ENCODE measurements at places on chromosomes 12 and 14.

DNA sequence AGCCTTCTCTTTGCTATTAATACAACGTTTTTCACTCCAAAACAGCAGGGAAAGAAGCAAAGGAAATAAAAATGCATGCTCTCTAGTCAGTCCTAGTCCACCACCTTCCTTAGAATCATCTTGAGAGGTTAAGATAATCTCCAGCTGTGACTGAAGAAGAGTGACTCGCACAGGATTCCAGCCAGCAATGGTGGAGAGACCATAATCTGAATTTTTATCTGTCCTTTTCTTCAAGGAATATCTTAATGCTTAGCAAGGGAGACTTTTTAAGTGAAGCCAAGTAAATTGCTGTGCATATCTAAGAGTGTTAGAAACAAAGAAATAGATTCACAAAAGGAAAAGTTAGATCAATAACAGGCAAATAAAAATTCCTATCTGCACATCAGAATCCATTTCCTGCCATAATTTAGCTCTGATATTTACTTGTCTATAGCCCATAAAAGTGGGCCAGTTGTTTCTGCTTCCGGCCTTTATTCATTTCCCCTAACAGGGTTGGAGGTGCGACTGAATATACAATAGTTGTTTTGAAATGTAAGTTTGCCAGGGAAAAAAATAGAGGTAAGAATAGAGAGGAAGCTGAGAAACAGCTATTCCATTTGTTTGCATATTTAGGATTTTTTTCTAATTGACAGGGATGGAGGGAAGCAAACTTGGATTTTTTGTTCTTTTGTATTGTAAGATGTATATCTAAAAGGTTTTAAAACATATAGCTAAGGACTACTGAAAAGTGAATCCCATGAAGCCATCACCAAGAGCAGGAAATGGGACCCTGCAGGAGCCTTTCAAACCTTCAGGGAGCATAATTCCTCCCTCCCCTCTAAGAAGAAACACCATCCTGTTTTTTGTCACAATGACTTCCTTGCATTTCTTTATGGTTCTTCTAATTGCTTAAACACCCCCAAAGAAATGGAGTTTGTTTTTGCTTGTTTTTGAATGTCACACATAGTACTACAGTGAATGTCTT lies 154.0 kb downstream of the ITPR2 start:
- no peak for DNase-seq

DNA sequence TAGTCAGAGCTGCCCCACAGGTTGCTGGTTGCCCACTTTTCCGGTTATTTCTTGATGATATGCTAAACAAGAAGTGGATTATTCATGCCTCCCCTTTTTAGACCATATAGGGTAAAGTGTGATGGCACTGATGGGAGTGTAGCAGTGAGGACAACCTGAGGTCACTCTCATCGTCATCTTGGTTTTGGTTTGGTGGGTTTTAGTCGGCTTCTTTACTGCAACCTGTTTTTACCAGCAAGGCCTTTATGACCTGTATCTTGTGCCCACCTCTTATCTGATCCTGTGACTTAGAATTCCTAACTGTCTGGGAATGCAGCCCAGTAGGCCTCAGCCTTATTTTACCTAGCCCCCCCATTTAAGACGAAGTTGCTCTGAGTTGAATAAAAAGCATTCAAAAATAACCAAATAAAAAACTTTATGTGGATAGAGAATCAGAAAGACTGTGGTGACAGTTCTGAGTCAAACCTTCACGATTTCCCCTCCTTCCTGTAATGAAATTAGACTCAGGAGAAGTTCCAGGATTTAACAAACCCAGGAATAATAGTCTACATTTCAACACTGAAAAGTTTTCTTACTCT lies 144.2 kb downstream of the PAWR start:
- DNase-seq = no peak

DNA sequence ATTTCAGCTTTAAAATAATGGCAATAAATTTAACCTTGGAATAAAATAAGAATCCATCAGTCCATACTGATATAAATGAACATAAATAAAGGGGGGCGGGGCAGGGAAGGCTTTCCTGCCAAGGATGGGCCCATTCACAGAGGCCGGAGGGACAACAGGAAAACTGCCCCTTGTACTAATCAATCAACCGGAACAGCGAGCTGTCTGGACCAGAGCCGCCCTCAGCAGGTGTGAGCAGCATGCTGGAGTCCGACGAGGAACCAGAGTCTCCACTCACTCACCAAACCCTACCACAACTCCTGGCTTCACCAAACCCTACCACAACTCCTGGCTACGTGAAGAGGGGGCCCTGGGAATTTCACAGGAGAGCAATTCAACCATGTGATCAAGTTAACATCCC lies 51.3 kb downstream of the RIMBP2 start:
- DNase-seq = no peak

- no peak for DNase-seq
Observed at GRCh38 chr12:2250797-2251196, 198.0 kb downstream of the CACNA1C start.

- no peak for DNase-seq
Observed at GRCh38 chr14:61577506-61577931, 117.8 kb upstream of the HIF1A start.

DNA sequence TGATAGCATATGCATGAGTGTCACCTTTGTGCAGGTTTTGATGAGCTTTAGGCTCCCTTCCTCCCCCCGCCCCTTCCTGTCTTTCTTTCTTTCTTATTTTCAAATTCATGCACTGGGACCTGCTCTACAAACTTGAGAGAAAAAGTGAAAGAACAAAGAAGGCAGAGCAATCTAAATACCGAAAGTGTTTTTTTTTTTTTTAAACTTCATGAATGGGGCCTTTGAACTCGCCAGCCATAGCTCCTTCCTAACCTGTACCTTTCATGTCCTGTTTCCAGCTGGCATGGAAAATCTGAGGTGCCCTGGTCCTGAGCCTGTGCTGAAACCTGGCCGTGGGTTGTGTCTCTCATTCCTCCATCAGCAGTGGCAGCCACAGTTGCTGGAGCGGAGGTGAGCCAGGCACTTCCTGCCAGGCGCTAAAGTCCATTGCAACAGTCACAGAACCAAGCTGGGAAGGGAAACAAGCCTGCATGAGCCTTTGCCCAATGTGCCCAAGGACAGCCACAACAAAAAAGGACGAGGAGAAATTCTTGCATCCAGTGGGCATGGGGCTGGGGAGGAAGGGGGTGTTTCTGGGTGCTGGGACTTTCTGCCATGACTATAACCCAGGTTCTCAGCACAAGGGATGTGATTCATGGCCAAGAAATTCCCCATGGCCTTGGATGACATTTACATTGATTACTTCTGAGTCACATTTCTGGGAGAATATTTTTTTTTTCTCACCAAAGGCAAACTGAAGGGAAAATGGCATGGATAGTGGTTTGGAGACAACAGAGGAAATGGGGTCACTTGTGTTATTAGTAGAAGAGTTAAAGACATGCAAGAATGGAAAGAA lies 102.7 kb downstream of the TMEM30B start:
- no peak for DNase-seq
